ENCODE measurements at places on chromosomes 3 and 15.

GRCh38 chr15:62519900-62520299 lies 354.8 kb upstream of the C2CD4B start:
- DNase-seq: no peak

- DNase-seq: no peak
Observed at GRCh38 chr3:71831599-71831998, 46.7 kb upstream of the PROK2 start.

- DNase-seq: peak; percentile 62
Observed at GRCh38 chr15:90071220-90071807, 31.0 kb downstream of the IDH2 start.

GRCh38 chr3:113005611-113006010 lies 14.8 kb downstream of the GTPBP8 start:
- no peak for DNase-seq

- no peak for DNase-seq
Observed at GRCh38 chr3:32448686-32449474, 53.8 kb downstream of the CMTM6 start.

- no peak for DNase-seq
Observed at GRCh38 chr3:171585039-171585438, 124.8 kb upstream of the TNIK start.

DNA sequence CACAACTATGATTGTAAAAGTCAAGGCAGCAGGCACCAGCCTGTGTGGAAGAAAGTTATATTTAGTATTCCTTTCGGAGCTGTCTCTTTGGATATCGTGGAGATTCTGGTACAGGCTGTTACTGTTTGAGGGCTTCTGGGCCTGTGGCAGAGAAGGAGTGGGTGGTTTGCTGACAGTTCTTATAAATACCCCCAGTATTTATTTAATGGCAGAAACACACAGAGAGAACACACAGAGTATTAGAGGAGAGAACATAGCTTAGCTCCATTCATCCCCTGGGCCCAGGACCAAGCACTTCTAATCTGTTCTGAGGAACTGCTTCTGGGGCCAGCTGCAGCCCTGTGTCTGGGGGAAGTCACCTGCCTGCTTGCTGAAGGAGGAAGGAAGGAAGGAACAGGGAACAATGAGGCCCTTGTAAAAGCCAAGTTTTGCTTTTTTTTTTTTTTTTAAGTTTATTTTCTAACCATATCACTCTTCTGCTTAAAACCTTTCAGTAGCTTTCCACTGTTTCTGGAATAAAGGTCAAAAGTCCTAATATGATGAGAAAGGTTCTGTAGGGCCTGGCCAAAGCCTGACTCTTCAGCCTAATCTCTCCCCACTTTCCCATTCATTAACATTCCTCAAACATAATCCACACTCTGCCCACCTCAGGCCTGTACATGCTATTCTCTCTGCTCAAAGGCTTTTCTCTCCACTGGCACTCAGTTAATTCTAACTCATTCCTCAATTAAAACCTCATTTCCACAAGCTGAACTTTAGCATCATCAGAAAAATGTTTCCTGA lies 11.8 kb upstream of the PP2D1 start:
- DNase-seq: no peak

- DNase-seq: no peak
Observed at GRCh38 chr3:172786036-172786435, 35.5 kb downstream of the ECT2 start.

DNA sequence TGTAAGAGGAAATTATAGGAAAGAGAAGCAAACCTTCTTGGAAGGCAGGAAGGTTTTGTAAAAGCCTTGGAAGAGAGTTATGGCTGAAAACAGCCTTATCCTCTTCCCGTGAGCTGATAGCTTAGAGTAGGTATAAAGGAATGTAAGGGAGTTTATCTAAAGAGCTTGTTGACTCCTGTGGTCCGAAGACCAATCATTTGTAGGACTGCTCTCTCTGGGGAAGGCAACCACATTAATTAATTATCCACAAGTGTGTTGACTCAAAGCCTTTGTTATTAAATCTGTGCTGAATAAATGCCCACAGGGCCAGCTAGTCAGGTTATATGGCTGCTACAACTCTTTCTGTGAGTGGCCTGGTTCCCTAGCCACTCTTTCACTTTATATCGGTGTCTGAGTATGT lies 452.1 kb upstream of the RASGRP1 start:
- no peak for DNase-seq

- DNase-seq: no peak
Observed at GRCh38 chr3:183731611-183732010, 34.0 kb downstream of the YEATS2 start.

GRCh38 chr3:134777341-134777740 lies 17.7 kb upstream of the EPHB1 start:
- DNase-seq: no peak
